ENCODE measurements at places on chromosomes 12 and 14.
A peak's percentile ranks its signal among the peaks of the same experiment; 100 is the strongest.

DNA sequence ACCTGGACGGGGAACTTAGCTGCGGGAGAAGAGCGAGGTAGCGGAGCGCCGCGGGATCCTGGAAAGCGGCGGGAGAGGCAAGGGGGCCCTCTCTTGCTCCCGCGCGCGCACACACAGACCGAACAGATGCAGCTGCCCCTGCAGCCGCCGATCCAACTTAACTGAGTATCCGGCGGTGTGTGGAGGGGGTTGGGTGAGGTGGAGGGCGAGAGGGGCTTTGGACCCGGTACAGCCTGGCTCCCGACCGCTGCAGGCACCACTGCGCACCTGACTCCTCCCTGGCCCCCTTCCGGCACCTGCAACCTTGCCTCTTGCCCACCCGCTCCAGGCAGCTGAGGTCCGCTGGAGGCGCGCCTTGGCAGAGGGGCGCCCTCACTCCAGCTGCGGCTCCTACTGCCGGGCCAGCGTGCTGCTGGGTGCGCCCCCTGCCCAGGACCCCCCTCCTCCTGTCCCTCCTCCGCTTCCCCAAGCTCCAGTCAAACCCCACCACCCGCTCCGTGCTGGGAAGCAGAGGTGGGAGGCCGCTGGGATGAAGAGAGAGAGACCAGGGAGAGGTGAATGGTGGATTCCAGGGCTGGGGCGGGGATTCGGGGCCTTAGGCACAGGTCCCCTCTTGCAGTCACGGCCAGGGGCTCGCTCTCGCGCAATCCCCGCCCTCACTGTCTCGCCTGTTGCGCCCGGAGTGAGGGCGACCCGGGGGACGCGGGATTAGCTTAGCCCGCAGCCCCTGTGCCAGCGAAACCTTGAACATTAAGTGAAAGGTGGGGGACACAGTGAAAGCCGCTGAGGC lies 2.6 kb downstream of the DIO3 start:
- DNase-seq: no peak

DNA sequence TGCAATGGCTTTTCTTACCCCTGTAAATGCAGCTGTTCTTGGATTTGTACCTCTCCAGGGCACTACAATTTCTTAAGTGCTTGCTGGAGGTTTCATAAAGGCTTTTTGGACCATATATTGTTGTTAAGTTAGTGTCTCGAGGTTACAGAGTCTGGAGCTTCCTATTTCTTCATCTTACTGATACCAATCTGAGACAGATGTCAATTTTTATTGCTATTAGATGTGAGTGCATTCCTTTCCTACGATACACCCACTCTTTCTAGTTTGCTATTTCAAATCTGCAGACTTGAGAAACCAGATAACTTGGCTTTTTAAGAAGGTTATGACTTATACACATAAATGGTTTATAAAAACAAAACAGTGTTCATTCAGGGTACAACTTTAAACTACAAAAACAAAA lies 2.1 kb downstream of the NOXRED1 start:
- no peak for DNase-seq

DNA sequence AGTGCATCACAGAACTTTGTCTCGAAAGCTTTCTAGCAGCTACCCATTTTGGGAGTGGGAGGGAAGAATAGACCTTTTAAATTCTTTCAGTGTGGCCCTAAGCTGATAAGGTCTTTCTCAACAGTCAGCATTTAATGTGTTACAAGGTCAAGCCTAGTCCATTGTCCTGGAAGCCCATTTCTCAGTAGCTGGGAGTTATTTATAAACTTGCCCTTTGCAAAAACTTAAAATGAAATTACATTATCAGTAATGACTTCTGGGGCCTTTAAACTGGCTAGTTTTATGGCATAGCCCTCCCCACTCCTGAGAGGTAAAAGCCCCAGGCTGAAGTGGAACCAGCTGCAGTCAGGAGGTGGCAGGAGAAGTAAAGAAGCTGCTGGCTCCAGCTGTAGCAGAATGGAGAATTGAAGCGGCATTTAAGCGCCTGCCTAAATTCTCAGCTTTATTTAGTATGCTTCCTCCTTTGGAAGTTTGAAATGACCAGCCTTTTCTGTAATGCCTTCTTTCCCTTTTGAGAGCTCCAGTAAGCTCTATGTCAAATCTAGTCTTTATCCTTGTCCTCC lies 12.4 kb downstream of the COPZ1 start:
- no peak for DNase-seq

DNA sequence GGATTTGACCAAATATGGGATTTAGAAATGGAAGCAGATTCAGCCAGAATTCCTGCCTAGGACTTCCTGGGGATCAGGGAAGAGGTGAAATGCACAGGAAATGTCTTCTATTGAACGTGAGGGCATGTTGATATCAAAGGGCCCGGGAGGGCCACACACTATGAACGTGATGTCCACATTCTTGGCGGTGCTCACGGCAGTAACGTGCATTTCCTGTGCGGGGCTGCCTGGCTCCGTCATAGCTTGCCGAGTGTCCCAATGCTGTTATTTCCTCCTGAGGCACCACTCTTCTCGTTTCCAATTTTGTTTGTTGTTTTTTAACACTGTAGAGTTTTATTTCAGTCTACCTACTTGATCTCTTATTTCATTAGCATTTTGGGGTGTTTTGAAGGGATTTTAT lies 67.3 kb downstream of the ZNF664 start:
- no peak for DNase-seq

GRCh38 chr12:45680362-45680761 lies 49.1 kb upstream of the ARID2 start:
- no peak for DNase-seq

GRCh38 chr14:97456958-97457357 lies 659.8 kb downstream of the VRK1 start:
- DNase-seq: no peak

GRCh38 chr14:104556256-104557021 lies 23.1 kb upstream of the C14orf180 start:
- DNase-seq: no peak

GRCh38 chr12:57745485-57745881 lies 644 bp downstream of the TSPAN31 start:
- DNase-seq: no peak

- DNase-seq: no peak
These were observed 219.1 kb upstream of the C14orf180 start for GRCh38 chr14:104360501-104360900.

DNA sequence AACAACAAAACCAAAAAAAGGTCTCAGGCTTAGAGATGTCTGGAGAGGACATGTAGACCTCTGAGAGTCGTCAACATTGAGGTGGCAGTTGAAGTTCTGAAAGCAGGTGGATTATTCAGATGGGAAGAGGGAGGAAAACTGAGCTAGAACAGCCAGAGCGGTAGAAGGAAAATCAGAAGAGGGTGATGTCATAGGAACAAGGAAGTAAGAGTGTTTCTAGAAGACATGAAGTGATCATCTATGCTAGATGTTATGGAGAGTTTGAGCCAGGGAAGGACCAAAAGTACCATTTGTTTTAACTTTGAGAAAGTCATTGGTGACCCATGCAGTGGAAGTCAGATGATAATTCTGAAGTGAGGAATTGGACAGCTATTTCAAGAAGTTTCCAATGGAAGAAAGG lies 316.2 kb upstream of the RGS6 start:
- DNase-seq: no peak

DNA sequence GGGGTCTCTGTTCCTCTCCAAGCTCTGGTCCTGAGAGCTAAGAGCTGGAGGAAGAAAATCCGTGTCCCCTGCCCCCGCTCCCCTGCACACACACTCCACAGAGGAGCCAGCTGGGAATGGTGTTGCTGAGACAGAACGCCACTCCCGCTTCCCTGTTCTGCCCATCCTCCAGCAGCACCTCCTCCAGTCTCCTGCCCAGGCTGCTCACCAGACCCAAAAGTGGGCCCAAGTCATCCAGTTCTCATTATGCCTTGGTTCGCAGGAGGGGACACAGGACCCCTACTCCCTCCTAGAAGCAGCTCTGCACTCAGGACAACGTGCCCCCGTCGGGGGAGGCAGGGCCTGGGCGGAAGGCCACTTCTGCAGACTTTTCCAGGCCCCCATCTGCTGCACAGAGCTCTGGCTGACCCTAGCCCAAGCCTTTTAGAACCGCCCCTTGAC lies 830 bp upstream of the TRMT61A start:
- DNase-seq: no peak

DNA sequence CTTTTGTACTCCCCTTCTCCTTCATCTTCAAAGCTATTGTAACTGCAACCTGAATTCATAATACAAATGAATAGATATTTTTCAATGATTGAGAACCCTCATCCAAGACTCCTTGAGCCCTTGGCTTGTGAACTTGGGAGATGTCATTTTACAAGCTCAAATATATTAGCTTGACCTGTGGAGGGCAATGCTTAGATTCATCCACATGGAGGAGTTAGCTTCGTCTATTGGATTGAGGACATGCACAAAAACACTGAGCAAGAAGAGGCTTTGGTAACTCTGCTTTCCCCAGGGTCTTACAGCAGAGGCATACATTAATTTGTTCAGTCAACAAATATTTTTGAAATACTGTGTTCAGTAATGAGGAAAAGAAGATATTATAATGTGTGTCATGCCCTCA lies 101.1 kb downstream of the OTOGL start:
- no peak for DNase-seq

DNA sequence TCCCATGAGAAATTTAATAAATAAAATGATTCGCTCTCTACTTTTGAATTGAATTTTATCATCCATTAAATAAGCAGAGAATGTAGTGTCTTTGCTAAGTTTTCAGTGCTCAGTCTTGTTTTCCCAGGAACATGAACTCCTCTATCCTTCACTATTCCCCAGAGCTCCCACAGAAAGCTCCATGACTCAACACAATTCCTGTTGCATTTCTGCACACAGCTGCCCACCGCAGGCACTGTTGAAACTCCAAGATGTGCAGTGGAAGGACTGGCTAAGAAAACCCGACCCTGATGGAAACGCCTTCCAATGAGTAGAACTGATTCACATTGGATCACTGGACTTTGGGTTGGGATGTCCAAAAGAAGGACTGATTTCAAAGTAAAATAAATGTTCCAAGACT lies 202.4 kb upstream of the AMIGO2 start:
- DNase-seq: no peak

DNA sequence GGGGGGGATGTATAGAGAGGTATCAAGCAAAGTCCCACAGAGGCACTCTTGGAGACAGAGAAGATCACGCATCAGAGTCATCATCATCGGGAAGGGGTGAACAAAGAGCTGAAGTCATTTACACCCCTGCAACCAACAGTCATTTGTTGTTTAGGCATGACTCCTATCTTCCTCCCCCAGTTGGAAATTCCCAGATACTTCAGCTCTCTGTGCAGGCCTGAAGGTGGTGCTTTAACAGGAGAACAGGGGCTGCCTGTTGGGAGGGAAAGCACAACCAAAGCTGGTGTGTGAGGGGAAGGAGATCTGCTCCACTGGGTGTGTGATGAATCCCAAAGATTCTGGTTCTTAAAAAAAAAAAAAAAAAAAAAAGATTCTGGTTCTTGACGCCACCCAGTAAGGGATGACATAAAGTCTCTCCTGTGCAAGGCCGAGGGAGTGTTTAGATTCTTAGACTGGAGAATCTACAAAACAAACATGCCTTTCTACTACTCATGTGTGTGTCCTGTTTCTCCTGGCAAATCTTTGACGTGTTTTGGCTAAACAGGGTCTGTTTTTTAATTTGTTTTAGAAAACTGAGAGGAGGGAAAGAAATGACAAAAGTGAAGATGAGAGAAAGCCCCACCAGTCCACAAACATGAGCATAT lies 121.0 kb upstream of the ARHGAP5 start:
- DNase-seq: no peak

DNA sequence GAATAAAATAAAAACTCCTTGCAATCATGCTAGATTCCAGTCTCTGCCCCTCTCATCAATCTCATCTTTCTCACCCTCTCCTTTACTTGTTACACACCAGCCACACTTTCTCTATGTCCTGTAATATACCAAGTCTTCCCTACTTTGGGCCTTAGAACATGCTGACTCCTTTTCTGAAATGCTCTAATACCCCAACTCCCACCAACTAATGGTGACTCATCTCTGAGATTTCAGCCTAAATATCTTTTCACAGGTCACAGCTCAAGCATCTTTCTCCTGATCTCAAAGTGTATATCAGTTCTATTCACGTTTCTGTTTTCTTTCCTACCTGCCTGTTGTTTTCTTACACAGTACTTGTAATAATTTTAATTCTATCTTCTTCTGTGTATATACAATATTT lies 378.9 kb upstream of the PRICKLE1 start:
- no peak for DNase-seq

DNA sequence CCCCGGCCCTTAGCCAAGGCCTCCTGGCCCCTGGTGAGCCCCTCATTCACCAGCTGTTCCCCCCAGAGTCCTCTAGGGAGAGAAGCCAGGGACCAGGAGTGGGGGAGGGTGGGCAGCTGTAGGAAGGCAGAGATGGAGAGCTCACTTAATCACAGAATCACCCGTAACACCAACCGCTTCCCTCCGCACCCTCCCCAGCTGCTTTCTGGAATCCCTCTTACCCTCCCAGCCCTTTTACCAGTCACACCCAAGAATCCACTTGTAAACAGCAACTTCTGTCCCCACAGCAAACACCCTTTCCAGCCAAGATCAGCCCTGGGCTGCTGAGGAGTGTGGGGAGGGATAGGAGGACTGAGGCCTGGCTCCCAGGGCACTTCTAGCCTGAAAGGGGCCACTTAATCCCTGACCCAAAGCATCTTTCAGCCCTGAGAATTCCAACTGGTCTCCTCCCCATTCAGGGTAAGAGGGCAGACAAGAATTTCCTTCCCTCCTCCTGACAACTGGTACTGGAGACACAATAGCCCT lies 18.8 kb downstream of the NCKAP5L start:
- no peak for DNase-seq

DNA sequence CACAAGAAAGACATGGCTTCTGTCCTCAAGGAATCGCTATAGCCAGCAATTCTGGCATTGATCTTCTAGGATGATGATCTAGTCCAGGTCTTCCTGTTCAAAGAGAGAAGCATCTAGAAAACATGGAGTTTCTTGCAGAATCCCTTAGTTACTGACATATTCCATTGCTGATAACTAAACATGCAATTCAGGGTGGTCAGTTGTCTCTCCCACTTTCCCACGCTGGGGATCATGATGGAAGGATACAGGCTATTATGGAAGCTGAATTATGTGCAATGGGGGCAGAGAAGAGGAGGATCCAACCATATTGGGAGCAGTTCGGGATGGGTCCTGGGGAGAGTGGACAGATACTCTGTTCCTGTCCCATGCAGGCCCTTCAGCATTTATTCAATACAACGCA lies 9.8 kb upstream of the RPH3A start:
- no peak for DNase-seq

- peak; percentile 34 for DNase-seq
These were observed 349.7 kb downstream of the NRXN3 start for GRCh38 chr14:78519863-78520262.

- DNase-seq: no peak
These were observed 51.0 kb downstream of the SSH1 start for GRCh38 chr12:108806346-108806745.

- DNase-seq: no peak
These were observed 194.4 kb downstream of the RASSF9 start for GRCh38 chr12:85641796-85642195.

GRCh38 chr12:101599771-101600484 lies 5.2 kb downstream of the MYBPC1 start:
- DNase-seq: no peak

GRCh38 chr12:46124848-46125619 lies 134.7 kb upstream of the SCAF11 start:
- DNase-seq: peak; percentile 67

GRCh38 chr14:30500222-30500621 lies 58.7 kb upstream of the G2E3 start:
- DNase-seq: no peak

All from urothelium cell line (cell line).